ENCODE measurements at places on chromosomes 1 and 21. TPM values are rescaled to one million over a fixed set of nuclear protein-coding genes. Genes with fewer than 3 reads are reported as not detected.

Gene VSIG8
- not detected for total RNA-seq

Gene CNR2
- not detected for total RNA-seq

Gene PLXNA2
- 123 TPM for total RNA-seq

Gene GPR157
- 3.4 TPM for total RNA-seq

Gene LORICRIN
- total RNA-seq: not detected

Gene SPATA46
- not detected for total RNA-seq

Gene ZNF362
- total RNA-seq: 14.6 TPM

Data from mammary microvascular endothelial cell (primary cell).